ENCODE measurements at places on chromosomes 4 and X.

DNA sequence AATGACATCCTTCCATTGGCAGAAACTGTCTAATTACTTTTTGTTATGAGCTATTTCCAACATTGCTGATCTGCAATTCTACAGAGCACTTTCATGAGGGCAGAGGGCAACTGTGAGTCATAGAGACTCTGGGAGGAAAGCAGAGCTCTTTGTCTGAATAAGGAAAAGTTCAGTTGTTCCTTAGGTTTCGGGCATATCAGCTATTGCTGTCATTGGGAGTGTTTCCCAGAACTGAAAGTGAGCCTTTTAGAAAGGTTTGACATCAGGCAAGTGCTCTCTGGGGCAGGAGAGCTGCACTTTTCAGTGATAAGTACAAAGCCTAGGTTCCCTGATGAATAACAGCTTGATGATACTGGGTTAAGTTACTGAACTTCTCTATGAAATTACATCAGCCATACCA, 119.2 kb upstream of the EDNRA start:
- DNase-seq, result no peak

DNA sequence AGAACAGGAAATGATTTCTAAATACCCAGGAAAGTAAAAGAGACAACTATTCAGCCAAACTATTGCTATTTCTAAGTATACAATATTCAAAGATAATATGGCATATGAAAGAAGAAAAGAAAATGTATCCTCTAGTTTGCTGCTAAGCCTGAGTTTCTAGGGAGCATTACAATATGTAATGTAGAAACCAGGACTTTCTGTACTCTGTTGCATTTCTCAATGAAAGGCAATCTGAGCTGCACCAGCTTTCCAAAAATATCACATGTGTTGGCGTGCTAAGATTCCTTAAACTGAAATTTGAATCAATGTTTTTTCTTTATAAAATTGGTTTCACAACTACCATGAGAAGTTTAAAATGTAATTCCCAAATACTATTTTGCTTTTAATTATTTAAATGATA, 129.6 kb downstream of the ANK2 start:
- no peak for DNase-seq

DNA sequence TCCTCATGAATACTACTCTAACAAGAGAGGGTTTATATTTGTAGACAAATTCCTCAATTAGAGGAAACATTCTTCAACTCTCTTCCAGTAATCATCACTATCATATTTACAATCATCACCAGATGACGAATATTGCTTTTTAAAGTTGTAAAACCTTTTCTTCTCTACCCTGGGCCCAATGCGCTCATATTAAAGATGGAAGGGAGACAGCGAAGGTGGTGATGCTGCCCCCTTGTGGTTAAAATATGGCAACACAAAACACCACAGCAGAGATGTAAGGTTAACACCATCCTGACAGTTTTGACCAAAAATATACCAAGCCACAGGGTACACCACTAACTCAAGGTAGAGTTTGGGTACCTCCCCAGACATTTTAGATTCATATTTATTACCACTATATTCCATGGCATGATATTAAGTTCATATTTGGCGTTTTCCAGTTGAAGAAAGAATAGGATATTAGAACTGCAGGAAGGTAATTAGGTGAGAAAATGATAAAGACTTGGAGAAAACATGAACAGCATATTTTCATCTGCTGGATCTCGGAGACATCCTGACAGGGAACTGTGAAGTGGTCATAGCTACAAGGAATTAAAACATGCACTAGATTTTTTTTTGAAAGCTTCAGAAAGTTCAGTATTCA, 72.8 kb downstream of the SLC9A7 start:
- DNase-seq, result peak; percentile 15

DNA sequence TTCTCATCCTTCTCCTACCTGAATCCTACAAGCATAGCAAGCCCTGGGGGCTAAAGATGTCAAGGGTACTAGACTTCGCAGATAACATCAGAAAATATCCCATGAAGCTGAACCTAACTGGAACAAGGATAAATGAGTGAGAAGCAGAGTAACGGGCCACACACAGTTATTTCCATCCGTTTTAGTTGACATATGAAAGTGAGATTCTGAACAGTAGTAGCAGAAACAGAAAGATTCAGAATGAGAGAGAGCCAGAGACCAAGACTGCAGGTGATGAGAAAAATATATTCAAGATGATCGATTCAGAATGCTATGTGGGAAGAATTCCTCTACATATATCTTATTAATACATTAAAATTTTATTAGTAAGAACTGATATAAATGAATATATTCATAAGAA, 165.1 kb downstream of the TSPAN5 start:
- DNase-seq, result no peak

- no peak for DNase-seq
Observed at GRCh38 chr4:147409350-147409749, 71.5 kb upstream of the EDNRA start.

DNA sequence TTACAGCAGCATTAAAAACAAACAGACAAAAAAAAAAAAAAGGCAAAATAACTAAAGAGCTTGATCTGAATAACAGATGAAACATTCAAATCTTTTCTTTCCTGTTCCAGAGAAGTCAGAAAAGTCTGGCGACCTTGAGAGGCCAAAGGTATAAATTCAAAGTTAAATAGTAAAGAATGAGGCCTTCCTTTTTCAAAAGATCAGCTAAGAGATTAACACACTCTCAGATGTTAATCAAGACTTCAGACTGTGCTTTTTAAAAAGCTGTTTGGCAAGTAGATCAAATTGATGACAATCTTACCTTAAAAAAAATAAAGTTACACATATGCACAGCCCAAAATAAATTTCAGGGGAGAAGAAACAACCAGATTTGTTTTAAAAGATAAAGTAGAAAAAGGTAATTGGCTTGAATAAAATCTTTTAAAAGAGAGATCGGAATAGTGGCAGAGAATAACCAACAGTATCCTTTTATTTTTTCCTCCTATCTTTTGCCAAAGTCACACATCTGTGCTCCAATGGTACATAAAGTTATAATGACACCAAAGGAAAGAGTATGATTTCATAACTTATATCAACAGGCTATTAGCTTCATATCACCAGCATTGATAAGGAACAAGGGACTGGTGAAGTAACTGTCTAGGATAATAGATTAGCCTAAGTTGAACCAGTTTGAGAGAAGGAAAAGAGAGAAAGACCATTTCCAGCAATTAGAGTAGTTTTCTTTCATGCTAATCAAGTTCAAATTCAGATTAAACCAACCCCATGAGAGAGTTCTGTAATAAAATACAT, 70.4 kb downstream of the METTL14 start:
- DNase-seq, result no peak

- no peak for DNase-seq
Observed at GRCh38 chr4:23001478-23001877, 308.7 kb downstream of the GBA3 start.

GRCh38 chr4:14742054-14742453, 260.2 kb upstream of the CPEB2 start:
- no peak for DNase-seq

DNA sequence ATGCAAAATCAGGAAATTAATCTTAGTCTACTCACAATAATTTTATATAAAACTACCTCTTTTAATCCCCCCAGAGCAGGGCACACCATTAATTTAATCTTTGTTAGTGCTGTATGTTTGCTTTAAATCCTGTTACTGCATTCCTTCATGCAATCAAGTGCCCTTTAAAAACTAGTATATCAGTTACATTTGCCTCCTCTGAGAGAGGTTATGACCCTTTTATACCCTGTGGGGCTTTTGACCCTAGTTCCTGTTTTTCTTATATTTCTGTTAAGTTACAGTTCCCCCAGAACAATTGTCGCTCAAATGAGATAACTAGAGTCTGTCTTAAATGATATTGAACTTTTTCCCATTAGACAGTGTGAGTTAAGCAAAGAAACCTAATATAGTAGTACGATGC, 46.2 kb downstream of the GPC4 start:
- DNase-seq, result no peak

DNA sequence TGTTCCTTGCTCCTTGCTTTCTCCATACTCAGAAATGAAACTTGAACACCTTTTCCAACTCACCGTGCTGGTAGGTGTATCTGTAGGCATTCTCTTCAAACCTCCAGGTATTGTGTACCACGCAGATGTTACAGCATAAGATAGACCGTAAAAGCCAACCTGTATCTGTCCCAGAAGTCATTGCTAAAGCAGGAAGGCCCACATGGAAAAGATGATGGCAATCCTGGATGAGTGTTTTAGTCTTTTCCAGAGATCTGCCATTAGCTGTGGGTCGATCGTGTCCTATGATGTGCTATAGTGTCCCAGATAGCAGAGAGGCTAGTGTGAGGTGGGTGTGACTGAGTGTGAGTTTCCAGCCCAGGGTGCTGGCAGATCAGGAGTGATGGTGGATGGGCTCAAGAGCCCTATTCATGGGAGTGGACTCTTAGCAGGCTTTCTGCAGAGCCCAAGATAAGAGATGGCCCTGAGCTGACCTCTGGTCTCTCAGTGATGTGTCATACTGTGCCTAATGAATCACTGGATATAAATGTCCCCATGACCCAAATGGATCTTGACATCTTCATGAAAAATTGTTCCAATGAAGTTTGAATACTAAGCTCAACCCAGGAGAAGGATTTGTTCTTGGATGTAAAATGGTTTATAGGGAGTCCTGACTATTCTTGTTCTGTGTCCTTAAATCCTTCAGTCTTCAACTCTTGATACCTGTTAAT, 69.1 kb upstream of the WDR1 start:
- DNase-seq, result no peak

DNA sequence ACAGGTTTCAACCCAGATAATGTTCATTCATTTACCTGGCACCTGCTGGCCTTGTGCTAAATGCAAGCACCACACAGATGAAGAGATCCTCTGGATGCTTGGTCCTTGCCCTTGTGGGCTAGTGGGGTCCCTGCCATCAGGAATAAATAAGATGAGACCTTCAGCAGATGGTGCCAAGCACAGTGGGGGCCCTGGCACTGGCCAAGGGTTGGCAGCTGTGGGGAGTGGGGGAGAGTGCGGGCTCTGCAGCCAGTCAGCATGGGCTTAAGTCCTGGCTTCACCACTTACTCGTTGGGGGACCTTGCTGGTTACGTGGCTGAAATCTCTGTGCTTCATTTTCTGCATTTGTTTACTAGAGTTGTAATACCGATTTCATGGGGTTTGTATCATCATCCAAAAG, 6.9 kb downstream of the LAP3 start:
- no peak for DNase-seq

DNA sequence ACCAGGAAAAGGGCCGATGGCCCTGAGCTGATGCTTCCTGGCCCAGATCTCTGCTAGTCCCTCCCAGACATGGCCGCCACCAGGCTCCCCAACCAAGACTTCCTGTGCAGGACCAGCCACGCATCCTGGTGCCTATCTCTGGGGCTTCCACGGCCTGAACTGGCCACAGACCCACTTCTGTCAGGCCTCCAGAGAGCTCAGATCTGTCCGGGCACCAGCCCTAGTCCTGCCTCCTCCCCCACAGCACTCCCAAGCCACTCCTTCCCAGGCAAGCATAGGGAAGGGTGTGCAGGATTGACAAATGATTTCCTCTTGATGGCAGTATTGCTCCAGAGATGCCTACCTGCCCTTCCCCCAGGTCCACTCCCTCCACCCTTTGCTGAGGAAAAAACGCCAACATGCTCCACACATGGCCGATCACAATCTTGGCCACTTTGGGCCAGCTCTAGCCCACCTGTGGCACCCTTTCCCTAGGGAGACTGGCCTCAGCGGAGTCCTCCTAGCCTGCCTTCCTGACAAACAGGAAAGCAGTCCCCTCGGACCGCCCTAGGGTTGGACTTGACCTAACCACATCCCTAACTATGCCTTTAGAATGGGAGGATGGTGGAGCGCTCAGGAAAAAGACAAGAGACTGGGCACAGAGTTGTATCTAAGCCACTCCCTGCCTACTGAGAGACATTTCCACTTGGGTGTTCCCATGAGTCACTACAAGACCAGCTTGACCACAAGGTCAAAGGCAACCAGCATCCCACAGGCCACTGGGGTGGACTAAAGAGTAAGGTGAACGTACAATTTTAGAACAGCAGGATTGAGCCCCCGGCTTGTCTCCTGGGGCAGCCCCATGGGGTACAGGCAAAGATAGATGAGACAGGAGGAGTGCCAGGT, 277.5 kb upstream of the AGTR2 start:
- DNase-seq, result peak; percentile 54

- DNase-seq, result no peak
Observed at GRCh38 chr4:153212736-153213135, 8.5 kb downstream of the TRIM2 start.

- no peak for DNase-seq
Observed at GRCh38 chr4:1795299-1796195, 2.5 kb downstream of the FGFR3 start.

- no peak for DNase-seq
Observed at GRCh38 chrX:30990361-30990760, 81.5 kb downstream of the FTHL17 start.

DNA sequence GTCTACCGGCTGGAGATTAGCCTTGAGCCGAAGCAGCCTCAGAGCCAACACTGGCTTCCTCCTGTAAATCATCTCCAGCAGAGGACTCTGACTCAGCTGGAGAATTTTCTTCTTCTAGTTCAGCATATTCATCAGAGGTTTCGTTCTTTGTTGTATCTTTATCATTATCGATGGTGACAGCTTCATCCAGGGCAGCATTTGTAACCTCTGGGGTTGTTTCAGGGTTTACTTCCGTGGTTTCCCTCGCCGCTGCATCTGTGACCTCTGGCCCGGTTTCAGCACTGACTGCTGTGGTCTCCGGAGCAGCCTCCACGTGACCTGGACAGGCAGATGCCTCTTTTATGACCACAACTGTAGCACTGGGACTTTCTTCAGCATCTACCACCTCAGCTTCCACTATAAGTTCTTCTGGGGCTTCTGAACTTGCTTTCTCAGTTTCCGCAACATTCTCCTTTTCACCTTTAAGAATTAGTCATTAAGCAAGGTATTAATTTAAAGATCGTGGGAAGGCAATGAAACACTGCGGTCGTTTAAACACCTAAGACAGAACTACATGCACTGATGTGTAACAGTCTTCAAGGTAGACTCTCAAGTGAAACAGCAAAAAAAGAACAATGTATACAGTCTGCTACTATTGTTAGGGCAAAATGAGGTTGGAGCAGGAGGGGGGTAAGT, 13.3 kb downstream of the MGARP start:
- peak; percentile 30 for DNase-seq

DNA sequence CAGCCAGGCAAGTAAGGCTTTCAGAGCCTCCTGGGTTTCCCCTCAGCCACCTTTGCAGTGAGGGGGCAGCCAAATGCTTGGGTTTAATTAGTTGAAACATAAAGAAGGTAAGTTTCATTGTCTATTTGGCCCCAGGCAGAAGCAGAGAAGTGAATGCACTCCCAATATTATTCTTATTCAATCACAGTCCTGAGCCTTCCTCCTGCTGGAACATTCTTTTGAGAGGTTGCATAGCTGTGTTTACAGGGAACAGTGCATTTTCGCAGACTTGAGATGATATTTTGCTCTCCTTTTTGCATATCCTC, 13.9 kb downstream of the SLC2A9 start:
- DNase-seq, result no peak

Data from T follicular helper cell (primary cell).